ENCODE measurements at places on chromosomes 2 and 18.

DNA sequence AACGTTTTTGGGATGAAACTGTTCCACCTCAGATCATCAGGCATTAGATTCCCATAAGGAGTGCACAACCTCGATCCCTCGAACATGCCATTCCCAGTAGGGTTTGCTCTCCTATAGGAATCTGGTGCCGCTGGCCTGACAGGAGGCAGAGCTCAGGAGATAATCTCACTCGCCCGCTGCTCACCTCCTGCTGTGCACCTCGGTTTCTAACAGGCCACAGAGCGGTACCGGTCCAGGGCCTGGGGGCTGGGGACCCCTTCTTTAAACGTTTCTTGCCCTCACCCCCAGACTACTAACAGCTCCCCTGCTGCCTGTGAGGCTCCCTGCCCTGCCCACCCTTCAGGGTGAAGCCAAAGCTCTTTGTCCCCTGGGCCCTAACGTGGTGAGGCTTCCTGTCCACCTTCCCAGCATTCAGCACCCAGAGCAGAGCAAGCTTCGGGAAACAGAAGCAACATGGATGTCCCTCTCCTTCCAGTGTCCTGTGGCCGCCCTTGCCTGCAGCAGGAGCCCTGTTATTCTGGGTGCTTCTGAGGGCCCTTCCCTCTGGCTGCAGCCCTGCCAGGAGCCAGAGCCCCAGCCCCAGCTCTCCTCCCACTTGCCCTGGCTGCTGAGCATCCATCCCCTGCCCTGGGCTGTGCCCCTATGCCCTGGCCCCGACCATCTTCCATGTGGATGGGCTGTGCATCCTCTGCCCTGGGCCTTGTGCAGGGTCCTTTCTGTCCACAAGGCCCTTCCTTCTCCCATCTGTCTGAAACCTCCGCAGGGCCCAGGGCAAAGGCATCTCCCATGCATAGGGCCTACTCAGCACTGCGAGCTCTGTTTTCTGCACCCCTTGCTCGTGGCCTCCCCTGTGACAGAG is 140.1 kb downstream of the MBP start:
- no peak for DNase-seq

GRCh38 chr2:127196998-127197397 is 23.1 kb downstream of the CYP27C1 start:
- DNase-seq: no peak

DNA sequence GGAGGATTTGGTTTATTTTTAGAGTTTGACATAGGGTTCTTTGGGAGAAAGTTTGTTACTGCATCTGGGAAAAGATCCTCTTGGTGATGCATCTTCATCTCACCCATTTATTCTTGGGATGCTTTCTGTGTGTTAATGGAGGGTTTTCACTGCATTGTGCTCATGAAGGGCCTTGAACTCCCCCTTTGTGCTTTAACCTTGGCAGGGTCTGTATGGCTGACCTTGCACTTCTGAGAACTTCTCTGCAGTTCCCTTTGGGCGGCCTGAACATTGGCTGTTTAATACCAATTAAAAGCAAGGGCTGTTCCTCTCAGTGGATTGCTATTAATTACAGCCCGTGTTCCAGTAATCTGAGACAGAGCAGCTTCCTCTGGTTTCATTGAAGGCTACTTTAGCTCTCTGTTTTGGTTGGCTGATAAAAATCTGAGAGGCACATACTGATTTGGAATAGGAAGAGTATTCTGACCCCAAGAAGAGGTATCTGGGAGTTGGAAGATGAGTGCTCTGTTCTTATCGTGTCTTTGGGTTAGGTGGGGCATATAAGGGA is 37.5 kb downstream of the FMNL2 start:
- no peak for DNase-seq

DNA sequence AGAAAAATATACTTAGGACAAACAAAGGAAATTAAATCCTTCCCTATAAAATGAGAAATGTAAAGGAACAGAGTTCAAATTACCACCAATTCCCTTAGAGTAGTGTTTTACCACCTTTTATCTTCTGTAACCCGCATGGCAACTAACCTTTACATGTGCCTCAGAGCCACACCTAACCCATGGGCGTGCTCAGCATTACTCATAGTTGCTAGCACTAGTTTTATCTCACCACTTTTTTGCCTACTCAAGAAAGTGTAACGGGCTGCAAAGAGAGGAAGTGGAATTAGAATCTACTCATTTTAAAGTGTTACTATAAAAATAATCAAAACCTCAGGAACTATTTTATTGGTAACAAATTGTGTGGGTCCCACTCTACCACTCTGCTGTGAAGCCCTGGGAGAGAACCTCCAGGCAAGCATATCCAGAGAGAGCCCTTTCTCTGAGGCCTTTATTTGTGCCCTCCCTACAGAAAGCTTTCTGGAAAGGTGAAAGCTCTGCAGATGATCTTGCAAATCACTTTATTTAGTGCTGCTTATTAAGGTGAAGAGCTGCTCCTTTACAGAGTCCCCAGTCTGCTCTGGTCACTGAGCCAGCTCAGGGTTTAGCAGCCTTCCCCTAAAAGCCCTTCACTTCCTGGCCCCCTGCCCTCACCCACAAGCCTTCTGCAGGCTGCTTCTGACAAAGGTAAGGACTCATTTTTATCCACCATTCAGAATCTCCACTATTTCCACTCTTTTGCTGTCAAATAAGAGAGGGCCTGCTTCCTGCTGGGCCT is 98.8 kb downstream of the TRABD2A start:
- DNase-seq: no peak

DNA sequence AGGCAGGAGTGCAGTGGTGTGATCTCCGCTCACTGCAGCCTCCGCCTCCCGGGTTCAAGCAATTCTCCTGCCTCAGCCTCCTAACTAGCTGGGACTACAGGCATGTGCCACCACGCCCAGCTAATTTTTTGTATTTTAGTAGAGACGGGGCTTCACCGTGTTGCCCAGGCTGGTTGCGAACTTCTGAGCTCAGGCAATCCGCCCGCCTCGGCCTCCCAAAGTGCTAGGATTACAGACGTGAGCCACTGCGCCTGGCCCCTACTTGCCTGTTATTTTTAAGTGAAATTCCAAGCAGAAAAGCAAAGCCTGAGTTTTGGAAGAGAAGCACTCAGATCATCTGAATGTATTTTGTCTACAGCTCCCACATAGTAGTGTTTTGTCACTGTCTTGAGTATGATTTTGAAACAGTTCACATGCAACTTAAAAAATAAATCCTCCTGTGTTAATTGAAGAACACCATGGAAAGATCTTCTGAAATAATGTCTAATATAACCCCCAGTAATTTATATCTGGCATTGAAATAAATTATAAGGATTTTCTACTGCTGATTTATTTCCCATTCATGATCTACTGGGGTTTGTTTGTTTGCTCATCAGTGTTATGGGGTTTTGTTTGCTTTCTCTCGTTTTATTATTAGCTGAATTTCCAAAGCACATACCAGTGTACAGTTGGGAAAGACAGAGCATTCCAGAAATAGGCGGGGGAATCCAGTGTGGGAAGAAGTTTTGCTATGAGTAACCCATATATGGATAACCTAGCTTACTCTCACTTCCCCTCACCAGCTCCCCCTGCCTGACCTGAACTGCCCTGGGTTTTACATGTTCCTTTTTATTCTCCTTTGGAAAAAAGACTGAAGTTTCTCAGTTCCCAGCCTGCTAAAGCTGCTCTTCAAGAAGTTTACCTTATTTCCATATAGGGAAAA is 80.1 kb upstream of the MAP3K20 start:
- DNase-seq: no peak

GRCh38 chr2:182447863-182448262 is 21.0 kb upstream of the PDE1A start:
- no peak for DNase-seq

DNA sequence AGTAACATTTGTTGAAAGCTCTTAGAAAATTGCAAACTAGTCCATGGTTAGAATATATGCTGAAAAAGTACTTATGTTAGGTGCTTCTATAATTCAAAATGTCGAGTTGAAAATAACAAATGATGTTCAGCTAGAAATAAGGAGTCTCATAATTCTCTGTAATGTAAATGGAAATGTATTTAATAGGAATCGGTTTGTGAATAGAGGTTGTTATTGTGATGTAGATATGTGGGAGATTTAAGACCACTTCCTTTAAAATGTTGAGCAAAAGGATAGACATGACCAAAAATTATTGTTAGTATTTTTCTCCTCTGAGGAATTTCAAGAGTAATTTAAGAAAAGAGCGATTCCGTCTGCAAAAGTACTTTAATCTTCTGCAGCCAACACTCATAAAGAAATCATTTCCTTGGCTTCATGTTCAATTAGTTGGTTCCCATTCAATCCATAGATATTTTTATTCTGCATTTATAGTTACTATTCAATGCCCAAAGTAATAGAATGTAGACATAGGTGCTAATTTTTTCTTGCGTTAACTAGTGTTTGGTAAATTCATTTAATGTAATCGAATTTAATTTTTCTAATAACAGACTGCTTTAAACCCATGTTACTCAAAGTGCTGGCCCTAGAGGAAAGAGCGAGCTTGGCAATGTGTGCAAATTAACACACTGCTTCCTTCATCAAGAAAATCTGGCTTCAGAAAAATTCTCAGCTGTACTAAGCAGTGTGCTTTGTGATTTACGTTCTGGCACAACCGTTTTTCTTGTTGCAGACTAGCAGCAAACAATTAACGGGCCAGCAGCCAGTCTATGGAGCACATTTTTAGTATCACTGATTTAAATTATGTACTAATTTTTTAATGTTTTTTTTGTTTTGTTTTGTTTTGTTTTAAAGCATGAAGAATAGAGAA is 32.2 kb downstream of the FN1 start:
- no peak for DNase-seq

DNA sequence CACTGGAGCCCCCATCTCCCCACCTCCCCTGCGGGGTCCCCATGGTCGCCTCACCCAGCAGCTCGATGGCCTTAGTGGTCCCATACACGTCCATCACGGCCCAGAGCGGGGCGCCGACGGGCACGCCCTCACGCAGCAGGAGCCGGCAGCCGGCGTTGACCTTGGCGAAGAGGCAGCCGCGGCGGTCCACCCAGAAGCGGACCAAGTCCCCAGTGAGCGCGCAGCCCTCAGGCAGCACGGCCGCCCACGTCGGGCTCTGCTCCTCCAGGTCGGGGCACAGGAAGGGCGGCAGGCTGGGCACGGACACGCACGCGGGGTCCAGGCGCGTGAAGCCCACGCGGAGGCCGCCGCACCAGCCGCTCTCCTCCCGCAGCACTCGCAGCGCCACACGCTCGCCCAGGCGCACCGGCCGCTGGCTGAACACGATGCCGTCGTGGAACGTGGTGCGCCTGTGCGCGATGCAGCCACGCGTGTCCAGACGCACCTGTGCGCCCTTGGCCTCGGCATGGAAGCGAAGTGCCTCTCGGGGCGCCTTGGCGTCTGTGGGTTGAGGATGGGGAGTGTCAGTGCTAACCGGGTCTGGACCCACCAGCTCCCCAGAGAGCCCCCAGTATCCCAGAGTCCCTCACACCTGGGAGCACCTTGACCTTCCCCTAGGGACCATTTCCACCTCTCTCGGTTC is 4.6 kb downstream of the NEURL3 start:
- DNase-seq: peak; percentile 50

GRCh38 chr2:9025746-9026145 is 22.3 kb upstream of the MBOAT2 start:
- DNase-seq: no peak

GRCh38 chr18:21387886-21388285 is 145.9 kb downstream of the GREB1L start:
- no peak for DNase-seq

GRCh38 chr2:46978723-46979122 is 63.1 kb upstream of the MCFD2 start:
- no peak for DNase-seq

- DNase-seq: no peak
These were observed 94.0 kb upstream of the DAPL1 start for GRCh38 chr2:158701101-158701500.

- no peak for DNase-seq
These were observed 35.8 kb downstream of the CIB4 start for GRCh38 chr2:26605195-26605998.

GRCh38 chr2:202608142-202608852 is 26.5 kb upstream of the FAM117B start:
- DNase-seq: no peak

GRCh38 chr2:46229134-46230063 is 67.8 kb upstream of the EPAS1 start:
- DNase-seq: no peak

DNA sequence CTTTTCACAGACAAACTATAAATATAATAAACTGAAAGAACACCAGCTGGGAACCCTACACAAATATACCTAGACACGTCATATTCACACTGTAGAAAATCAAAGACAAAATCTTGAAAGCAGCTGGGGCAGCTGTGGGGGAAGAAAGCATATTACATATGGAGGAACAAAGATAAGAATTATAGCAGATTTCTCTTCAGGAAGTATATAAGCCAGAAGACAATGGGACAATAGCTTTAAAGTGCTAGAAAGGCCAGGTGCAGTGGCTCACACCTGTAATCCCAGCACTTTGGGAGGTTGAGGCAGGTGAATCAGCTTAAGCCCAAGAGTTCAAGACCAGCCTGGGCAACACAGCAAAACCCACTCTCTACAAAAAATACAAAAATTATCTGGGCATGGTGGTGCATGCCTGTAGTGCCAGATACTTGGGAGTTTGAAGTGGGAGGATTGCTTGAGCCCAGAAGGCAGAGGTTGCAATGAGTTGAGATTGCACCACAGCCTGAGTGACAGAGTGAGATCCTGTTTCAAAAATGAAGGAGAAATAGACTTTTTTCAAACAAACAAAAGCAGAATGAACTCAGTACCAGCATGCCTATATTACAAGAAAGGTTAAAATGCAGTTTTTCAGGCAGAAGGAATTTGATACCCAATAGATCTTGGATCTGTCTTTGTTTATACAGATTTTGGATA is 26.8 kb upstream of the ERCC3 start:
- no peak for DNase-seq
